Activated naive CD8-positive, alpha-beta T cell treated with anti-CD3 and anti-CD28 coated beads for 36 hours (primary cell): ENCODE measurements at places on chromosomes 7 and 10.

DNA sequence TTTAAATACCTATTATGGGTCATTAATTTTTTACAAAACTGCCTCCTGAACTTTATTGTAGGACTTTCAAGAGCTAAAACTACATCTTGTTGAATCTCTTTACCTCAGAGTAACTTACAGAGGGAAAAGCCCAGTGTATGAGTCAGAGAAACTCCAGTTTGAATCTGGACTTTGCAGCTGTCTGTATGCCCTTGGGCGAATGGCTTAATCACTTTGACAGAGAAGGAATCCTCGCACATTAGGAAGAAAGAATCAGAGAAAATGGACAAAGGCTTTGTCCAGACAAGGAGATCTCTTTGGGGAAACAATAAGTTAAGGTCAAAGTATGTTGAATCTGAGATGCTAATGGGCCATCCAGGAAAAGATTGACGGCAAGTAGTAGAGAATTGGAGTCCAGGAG is 484.2 kb upstream of the CELF2 start:
- H3K36me3 ChIP-seq = no peaks in the 10 kb centered on the region
- H3K27ac ChIP-seq = no peak overlapping the region
- no peaks in the 10 kb centered on the region for H3K4me1 ChIP-seq
- DNase-seq = no peak

DNA sequence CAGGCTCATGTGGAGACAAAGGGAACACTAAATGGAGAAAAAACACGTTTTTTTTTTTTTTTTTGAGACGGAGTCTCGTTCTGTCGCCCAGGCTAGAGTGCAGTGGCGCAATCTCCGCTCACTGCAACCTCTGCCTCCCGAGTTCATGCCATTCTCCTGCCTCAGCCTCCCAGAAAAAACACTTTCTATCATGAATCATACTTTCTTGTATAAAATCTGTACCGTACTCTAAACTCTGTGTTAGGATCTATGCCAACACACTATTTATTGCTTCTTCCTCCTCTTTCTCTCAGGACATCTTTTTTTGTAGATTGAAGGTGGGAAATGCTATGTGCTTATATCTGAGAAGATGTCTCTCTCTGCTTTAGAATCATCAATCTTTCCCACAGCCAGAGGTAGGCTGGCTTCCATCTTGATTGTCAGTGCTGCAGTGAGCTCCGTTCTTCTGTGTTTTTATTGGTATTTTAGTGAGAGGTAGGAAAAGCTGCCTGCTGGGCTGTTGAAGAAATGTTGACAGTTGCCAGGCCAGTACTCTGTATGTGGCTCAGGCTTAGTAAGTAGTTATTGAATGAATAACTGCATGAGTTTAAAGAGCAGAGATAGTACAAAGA is 101.1 kb downstream of the GPR85 start:
- H3K27ac ChIP-seq = no peak overlapping the region
- H3K4me3 ChIP-seq = no peak overlapping the region
- DNase-seq = no peak
- no peaks in the 10 kb centered on the region for H3K4me1 ChIP-seq
- no peaks in the 10 kb centered on the region for H3K36me3 ChIP-seq

DNA sequence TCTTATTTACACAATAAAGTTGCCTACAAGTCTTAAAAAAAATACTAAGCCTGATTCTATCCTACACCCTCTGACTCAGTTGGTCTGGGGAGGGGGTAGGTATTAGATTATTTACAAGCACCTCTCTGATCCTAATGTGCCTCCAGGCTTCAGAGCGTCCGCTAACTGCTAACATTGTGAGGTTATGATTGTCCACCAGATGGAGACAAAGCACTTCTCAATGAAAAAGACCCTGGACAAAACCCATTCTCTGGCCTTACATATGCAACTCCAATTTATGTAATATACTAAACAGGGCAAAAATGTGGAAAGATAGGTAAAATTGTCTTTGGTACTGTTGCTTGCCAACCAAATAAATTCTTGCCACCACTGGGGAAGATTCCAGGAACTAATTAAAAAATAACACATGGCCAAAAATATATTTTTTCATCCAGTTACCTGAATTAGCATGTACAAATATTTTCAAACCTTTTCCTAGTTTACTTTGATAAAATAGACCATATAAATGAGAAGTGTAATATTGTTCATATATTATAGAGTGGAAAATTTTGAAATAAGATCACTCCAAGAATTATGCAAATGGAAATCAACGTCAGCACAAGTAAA is 92.4 kb downstream of the KIF20B start:
- no peaks in the 10 kb centered on the region for H3K36me3 ChIP-seq
- no peak overlapping the region for H3K27ac ChIP-seq
- H3K4me3 ChIP-seq = no peak overlapping the region
- DNase-seq = no peak
- H3K27me3 ChIP-seq = peaks cover 15% of the 10 kb centered on the region

DNA sequence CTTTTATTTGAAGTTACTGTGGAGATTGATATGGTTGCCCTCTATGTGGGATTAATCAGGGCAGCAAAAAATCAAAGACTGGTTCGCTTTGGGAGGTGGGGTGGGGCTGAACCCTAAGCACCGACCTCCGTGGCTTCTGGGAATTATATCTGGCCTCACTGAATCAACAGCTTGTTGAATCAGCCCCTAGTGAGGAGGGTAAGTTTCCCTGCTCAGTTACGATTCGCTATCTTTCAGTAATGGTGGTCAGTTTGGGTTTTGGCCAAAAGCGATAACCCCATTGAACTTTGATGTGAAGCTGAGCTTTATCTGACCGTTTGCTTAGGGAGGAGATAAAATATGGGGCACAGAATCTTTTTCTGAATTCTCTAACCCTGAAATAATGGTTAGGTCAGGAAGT is 16.6 kb upstream of the ARPC1A start:
- H3K4me1 ChIP-seq = peaks cover 4% of the 10 kb centered on the region
- H3K36me3 ChIP-seq = no peaks in the 10 kb centered on the region
- no peak overlapping the region for H3K4me3 ChIP-seq
- H3K27me3 ChIP-seq = no peaks in the 10 kb centered on the region
- DNase-seq = no peak

DNA sequence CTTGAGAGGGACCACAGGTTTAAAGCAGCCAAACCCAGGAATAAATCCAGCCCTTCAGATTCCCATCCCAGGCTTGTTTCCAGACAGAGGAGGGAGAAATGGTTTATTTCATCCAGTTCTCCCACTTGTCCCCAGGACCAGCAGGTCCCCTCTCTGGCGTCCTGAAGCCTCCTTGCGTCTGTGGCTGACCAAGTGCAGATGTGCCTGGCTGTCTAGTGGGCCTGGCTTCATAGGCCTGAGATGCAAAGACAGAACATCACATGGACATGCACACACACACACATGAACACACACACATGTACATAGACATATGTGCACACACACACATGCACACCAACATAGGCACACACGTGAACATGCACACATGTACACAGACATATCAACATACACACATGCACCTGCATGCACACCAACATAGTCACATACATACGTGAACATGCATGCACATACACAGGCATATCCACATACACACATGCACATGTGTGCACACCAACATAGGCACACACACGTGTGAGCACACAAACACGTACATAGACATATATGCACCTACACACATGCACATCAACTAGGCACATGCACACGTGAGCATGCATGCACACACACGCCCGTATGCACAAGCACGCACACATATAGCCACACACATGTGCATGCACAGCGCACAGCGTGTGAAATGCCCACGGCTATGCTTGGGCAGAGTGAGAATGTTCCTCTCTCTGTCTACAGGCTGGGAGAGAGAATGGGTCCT is 10.7 kb downstream of the FOXL3 start:
- H3K4me3 ChIP-seq = no peak overlapping the region
- H3K27ac ChIP-seq = no peak overlapping the region
- no peaks in the 10 kb centered on the region for H3K36me3 ChIP-seq
- DNase-seq = no peak
- no peaks in the 10 kb centered on the region for H3K4me1 ChIP-seq
